ENCODE measurements at places on chromosomes 4 and X.

DNA sequence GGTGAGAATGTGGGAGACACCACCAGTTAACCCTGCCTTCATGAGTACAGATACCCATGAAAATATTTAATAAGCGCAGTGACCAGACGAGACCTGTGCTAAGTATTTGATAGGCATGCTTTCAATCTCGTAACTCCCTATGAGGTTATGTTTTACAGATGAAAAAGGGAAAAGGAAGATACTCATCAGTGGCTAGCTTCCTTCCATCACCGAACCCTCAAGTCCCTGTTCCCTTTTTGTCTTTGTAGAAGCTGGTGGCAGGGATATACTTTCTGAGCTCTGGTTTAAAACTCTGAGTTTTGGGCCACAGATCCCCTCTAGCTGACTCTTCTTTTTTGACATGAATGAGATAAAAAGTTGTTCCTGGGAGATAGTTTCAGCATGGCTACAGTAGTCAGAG lies 26.3 kb downstream of the AFF1 start:
- no peak for DNase-seq

GRCh38 chr4:113273721-113274220 lies 224.3 kb downstream of the ANK2 start:
- no peak for DNase-seq

DNA sequence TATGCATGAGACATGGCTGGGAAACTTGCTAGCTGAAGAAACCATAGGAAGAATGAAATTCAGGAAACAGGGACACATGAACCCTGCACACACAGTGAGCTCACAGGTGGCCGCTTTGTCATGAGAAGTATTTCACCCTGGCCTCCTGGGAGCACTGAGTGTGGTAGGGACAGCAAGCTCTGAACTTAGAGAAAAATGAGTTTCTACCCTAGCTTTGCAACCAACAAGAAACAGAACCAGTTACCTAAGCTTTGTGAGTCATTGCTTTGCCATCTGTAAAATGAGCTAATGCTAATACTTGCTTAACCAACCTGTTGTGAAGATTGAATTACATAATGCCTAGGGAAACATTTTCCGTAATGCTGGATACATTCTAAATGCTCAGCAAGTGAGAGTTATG lies 206.6 kb upstream of the HS3ST1 start:
- no peak for DNase-seq

DNA sequence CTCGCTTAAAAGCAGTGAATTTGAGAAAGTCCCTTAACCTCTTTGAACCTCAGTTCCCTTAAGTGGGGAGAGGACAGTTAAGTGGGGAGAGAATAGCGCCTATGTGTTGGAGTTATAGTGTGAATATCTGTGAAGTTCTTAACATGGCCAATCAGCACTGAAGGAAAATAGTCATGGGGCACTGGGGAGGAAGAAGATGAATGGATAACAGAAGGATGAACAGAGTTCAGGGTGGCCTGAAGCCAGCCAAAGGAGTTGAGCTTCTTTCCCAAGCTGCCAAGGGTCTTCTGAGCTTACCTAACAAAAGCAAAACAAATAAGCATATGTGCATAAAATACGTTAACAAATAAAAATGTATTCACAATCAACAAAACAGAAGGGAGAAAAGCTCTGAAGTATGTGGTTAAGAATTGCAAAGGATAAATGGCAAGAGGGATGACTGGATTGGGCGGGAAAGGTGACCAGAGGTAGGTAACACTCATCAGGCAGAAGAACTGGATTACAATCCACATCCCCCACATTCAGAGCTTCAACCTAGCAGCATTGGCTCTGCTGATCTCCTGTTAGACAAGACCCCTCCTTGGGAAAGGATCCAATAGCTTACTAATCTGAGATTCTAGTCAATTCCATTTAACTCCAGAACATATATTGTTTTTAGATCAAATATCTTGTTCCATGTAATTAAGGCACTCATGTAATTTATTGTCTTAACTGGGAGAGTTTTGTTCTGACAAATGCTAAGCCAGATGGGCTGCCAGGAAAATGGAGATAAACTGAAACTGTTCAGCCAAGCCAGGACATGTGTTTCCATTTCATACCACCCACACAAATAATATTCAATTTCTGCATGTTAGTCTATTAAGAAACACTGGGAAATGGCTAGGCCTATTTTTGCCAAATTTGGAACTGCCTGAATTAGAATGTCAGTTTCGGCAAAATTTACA lies 221.2 kb downstream of the LDB2 start:
- DNase-seq = no peak

GRCh38 chrX:36214924-36215323 lies 295.4 kb downstream of the CFAP47 start:
- DNase-seq = no peak

DNA sequence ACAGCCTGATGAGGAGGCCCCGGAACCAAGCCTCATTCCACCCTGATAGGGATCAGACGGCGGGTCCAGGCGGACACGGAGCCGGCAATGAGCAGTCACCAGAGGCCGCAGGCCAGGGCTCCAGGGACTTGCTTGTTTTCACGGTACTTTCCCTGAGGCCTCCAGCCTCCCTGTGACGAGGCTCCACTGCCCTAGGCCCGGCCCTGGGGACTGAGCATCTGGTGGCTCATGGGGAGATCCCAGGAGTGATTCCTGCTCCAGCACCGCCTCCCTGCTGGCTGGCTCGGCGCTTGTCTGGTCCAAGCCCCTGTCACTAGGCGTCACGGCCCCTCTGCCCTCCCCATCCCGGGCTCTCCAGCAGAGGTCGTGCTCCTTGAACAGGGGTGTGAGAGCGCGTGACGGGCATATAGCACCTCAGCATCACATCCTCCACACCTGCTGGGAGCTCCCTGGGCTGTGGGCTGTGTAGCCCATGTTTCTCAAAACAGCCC lies 14.1 kb downstream of the HTRA3 start:
- no peak for DNase-seq

DNA sequence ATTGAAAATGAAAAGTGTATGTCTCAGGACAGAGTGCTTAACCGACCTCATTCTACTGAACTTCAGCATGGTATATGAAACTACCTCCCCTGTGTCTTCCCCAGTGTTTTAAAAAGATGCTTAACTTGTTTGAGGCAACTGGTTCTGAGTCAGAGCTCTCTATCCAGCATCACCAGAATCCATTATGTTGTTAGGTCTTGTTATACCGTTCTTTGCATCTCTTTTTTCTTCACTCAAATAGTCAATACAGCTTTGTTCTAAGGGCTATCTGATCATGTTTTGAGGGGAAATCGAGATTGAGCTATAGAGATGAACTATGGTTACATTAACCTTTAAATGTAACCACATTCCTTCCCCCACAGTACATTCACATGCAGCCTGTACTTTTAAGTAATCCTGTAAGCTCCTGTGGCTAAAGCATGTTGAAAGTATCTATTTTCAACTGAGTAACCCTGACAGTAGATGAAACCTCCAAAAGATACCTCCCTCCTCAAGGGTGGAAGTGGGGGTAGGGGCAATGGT lies 514.4 kb downstream of the RPA4 start:
- no peak for DNase-seq

GRCh38 chr4:169096221-169096620 lies 86.2 kb upstream of the CBR4 start:
- no peak for DNase-seq

- DNase-seq = no peak
Measured at GRCh38 chr4:87326460-87326859, 3.8 kb upstream of the HSD17B13 start.
